Activated naive CD4-positive, alpha-beta T cell treated with anti-CD3 and anti-CD28 coated beads, Interleukin-2, amount 50 U/mL, for 72 hours (primary cell): ENCODE measurements at places on chromosomes 7 and 10.

DNA sequence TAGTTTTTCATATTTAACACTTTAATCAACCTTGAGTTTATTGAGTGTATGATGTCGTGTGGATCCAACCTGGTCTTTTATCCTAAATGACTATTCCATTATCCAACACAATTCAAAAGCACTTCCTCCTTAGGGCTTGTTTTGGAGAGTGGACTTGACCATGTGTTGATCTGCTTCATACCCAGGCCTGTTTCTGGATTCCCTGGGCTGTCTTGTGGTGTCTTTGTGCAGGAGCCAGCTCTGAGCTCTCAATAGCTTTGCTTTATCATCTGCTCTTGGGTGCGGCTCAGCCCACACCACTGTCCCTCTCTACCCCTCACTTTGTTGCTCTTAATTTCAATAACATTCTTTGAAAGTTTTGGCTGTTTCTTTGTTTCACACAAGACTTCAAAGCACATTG lies 70.9 kb upstream of the CHST15 start:
- no peak for DNase-seq

DNA sequence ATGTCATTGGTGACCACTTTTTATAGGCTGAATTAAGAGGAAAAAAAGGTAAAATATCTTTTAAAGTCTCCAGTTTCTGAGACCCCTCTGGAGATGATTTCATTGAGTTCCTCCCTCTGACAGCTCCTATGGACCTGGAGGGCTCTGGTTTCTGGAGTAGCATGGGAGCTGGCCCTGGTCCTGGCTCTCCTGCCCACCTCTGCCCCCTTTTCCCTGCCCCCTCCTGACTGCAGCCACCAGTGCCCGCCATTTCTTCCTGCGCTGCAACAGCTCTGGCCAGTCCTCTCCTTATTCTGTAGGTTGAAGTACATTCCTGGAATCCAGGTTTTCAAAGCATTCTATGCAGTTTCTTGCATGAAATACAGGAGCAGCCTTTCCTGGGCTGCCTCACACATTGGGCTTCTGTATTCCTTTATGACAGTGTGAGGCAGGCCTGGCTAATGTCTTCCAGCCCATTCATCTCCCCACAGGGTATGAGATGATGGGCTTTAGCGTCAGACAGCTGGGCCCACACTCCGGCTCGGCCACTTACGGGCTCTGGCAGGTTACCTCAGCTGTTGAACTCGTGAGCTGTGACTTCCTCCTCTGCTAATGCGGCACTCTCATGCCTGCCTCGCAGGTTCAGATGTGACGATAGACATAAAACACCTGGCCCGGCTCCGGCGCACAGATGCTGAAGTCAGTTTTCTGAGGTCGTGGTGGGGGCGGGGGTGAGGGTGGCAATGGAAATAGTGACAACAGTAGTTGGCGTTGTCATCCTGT lies 101.7 kb downstream of the MGMT start:
- DNase-seq: no peak

DNA sequence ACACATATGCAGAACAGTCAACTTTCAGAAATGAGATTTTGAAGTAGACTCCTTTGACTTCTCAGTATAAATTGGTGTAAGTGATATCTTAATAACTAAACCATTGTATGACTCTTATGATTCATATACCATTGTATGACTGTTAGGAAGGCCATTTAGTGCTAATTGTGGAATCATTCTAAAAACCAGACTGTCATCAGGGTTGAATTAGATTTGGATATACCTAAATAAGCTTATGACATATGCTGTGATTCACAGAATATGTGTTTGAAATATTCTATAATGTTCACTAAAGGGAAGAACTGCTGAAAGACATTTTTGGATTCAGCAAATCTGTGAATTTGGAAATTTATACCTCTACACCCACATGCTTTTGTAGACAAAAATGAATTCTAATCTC lies 438.1 kb downstream of the MDFIC start:
- no peak for DNase-seq

DNA sequence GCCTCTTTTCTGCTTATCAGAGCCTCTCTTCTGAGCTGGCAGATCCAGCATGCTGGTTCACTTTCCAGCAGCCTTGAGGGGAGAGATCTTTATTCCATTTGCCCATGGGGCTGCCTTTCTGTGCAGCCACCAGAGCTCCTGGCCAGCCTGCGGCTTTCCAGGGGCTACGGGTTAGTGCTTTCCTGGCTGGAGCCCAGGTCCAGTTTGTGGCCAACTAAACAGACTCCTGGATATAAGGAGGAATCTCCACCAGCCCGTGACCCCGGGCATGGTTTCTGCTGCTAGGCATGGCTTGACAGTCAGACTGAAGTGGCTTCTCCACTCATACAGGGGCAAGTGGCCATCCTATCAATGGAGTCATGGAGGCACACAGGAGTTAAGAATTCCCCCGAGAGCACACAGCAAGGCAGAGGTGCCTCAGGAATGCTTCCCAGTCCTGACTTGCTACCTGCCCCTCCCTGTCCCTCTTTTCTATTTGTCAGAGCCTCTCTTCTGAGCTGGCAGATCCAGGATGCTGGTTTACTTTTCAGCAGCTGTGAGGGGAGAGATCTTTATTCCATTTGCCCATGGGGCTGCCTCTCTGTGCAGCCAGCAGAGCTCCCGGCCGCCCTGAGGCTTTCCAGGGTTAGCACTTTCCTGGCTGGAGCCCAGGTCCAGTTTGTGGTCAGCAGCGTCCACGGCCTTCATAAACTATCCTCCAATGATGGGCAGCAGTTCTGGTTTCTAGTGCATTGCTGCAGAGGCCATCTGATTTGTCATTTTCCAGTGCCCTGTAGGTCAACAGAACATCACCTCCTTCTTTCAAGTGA lies 35.9 kb downstream of the TSPAN15 start:
- no peak for DNase-seq

DNA sequence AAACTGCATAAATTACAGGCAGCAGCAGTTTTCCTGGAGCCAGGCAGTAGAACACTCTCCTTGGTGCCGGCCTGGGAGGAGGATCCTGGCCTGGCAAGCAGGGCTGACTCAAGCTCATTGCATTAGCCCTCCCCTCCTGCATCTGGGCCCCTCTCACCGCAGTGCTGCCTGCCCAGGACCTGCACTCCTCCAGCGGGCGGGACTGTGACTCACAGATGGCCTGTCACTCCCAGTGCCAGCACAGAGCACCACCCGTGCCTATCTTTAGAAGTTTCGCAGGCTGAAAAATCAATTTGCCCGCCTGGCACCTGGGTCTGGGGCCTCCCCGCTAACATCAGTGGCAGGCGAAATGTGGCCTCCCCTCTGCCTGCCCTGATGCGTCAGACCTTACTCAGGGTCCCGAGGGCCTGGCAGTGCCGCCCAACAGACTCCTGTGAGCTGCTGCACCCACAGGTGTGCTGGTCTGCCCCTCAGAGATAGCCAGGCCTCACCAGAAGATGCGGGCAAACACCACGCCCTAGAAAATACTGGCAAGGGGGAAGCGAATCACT lies 123.8 kb downstream of the KCNMA1 start:
- DNase-seq: no peak

DNA sequence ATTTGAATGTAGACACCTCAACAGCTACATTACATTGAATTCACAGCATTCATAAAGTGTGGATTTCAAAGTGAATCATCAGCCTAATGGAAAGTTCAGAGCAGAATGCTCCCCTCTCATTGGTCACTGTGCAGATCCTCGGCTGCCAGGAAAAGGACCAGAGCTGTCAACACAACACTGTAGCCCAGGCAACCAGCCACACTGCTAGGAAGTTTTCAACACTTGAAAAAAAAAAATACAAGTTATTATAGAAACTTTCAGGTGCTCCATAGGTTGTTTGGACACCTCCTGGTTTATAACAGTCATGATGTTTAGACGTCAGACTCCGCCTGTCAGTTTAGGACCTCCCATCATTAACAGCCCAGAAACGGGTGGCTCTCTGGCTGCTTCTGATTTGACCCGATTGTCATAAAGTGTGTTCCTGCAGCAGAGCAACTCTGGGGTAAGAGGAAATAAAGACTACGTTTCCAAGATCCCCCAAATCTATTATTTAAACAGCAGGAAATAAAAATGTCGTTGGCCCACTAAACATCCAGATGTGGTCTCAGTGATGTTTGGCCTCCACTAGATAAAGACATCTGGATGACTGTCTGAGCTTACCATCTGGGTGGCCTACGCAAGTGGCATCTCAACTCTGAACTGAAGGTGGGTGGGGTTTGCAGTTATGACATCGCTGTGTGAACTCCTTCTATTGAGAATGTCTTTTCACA lies 117.4 kb downstream of the CABCOCO1 start:
- no peak for DNase-seq

DNA sequence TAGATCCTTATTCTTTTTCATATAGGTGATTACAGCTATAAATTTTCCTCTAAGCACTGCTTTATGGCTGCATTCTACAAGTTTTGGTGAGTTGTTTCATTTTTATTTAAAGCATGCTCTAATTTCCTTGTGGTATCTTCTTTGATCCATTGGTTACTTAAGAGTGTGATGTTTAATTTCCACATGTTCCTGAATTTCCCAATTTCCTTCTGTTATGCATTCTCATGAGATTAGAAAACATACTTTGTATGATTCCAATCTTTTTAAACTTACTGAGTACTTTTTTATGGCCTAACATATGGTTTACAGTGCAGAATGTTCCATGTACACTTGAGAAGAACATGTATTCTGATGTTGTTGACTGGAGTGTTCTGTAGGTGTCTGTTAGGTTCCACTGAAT lies 53.4 kb downstream of the MYL10 start:
- DNase-seq: no peak
